Testis (tissue), 5 donors: ENCODE measurements at places on chromosomes 2 and 18.

DNA sequence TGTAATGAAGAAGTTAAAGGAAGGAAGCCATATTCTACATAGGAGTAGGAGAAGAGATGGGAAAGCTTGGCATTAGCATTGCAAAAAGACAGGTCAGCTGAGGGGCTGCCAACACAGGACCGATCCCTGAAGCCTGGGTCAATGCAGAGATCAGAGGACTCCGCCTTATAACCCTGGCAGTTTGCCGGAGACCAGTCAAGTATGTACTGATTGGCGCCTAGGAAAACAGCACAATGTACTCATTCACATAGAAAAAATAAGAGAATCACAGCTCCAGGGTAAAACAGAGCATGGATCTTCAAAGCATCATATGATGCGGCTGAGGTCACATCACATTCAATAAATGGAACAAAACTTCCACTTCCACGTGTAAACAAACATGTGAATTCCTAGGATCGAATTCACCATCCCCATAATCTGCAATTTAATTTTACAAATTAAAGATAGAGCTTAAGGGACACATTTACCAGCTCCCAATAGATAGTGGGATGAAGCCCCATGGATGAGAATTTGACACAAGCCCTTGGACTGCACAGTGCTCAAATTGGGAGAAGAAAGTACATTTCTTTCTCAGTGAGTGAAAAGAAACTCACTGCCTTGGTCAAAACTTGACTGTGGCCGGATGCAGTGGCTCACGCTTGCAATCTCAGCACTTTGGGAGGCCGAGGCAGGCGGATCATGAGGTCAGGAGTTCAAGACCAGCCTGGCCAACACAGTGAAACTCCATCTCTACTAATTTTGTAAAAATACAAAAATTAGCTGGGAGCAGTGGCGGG lies 135.0 kb upstream of the KLHL14 start:
- no peaks in the 10 kb centered on the region for H3K36me3 ChIP-seq
- no peaks in the 10 kb centered on the region for H3K4me1 ChIP-seq
- H3K27ac ChIP-seq, result no peak overlapping the region
- DNase-seq, result no peak

- no peak overlapping the region for H3K4me3 ChIP-seq
- no peaks in the 10 kb centered on the region for H3K27me3 ChIP-seq
- no peaks in the 10 kb centered on the region for H3K36me3 ChIP-seq
- no peak overlapping the region for H3K27ac ChIP-seq
- no peaks in the 10 kb centered on the region for H3K4me1 ChIP-seq
These were observed 357.2 kb downstream of the SATB2 start for GRCh38 chr2:199100326-199101110.

GRCh38 chr2:85369500-85369899 lies 14.9 kb downstream of the ELMOD3 start:
- H3K4me3 ChIP-seq, result no peak overlapping the region
- H3K4me1 ChIP-seq, result no peaks in the 10 kb centered on the region
- no peaks in the 10 kb centered on the region for H3K36me3 ChIP-seq
- no peak overlapping the region for H3K27ac ChIP-seq
- no peaks in the 10 kb centered on the region for H3K27me3 ChIP-seq

DNA sequence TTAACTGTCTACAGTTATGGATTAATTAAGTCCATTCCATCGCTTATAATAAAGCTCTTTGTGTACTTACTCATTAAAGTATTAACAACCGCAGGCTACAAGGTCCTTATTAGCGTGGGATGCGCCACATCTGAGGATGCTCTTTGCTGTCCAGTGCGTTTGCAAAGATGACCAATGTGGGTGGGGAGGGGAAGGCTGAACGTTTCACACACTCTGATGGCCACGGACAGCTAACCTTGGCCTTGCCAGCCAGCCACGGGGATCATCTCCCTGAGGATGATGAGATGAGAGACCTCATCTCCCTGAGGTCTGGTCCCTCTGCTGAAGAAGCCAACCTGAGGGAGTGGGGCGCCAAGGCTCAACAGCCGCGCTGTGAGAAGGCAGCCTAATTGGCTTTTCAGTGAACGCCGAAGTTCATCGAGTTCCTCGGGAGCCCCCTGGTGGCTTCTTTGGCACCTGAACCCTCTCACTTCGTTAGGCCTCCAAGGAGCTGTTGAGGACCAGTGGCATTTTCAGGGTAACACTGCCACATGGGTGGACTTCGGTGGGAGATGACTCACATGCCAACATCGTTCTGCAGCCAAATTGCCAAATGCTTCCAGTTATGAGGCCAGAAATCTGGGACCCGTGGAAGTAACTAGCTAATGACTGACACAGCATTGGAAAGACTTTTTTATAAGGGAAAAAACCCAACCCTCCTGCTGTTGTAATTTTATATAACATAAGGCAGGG lies 69.3 kb upstream of the SEC11C start:
- no peaks in the 10 kb centered on the region for H3K27me3 ChIP-seq
- no peak overlapping the region for H3K27ac ChIP-seq
- peak; percentile 92 for DNase-seq
- no peaks in the 10 kb centered on the region for H3K36me3 ChIP-seq
- H3K4me1 ChIP-seq, result no peaks in the 10 kb centered on the region

- DNase-seq, result no peak
- no peaks in the 10 kb centered on the region for H3K36me3 ChIP-seq
- H3K4me1 ChIP-seq, result peaks cover 5% of the 10 kb centered on the region
- H3K27me3 ChIP-seq, result no peaks in the 10 kb centered on the region
- H3K27ac ChIP-seq, result no peak overlapping the region
- H3K4me3 ChIP-seq, result no peak overlapping the region
These were observed 48.7 kb downstream of the PRELID3A start for GRCh38 chr18:12456441-12456840.

GRCh38 chr18:59536166-59536565 lies 161.1 kb downstream of the CCBE1 start:
- H3K36me3 ChIP-seq, result no peaks in the 10 kb centered on the region
- no peaks in the 10 kb centered on the region for H3K27me3 ChIP-seq
- no peaks in the 10 kb centered on the region for H3K4me1 ChIP-seq
- H3K27ac ChIP-seq, result no peak overlapping the region
- DNase-seq, result no peak
- no peak overlapping the region for H3K4me3 ChIP-seq

GRCh38 chr2:153584244-153584643 lies 105.7 kb upstream of the RPRM start:
- H3K27ac ChIP-seq, result no peak overlapping the region
- no peaks in the 10 kb centered on the region for H3K27me3 ChIP-seq
- no peaks in the 10 kb centered on the region for H3K36me3 ChIP-seq

DNA sequence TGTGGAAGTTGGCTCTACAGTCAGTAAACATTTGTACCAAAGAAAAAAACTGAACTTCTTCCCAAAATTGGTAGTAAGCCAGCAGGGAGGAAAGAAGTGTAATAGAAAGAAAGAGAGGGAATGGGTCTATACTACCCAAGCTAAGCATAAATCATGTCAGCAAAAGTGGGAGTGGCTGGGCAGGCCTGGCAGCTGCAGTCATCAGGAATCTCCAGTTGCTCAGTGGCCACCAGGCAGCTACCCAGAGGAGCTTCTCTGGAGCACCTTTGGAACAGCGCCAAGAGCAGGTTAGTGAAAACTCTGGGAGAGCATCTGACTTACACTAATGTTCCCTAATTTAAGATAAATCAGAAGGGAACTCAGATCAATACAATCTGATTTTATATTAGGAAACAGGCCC lies 14.3 kb downstream of the FRZB start:
- no peaks in the 10 kb centered on the region for H3K36me3 ChIP-seq
- DNase-seq, result no peak
- H3K27me3 ChIP-seq, result no peaks in the 10 kb centered on the region
- H3K4me3 ChIP-seq, result no peak overlapping the region
- H3K4me1 ChIP-seq, result no peaks in the 10 kb centered on the region

GRCh38 chr2:85846411-85846810 lies 42.4 kb downstream of the ST3GAL5 start:
- no peaks in the 10 kb centered on the region for H3K36me3 ChIP-seq
- H3K27me3 ChIP-seq, result no peaks in the 10 kb centered on the region
- no peak for DNase-seq
- H3K4me1 ChIP-seq, result no peaks in the 10 kb centered on the region
- H3K4me3 ChIP-seq, result no peak overlapping the region

DNA sequence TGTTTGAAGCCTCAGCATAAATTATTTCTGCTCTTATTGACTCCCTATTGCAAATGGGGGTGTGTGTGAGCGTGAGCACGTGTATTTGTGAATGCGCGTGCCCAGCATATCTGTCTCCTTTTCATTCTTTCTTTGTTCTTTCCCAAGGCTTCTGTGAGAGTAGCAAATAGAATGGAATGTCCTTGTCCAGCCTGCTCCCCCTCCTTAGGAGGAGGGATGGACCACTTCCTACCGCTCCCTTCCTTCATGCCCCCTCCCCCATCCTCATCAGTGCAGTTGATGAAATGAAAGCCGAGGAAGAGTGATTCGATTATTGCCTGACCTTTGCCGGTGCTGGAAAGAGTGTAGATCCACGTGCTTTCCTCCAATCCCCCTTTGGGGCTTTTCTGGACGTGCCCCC lies 102.0 kb downstream of the CPO start:
- no peaks in the 10 kb centered on the region for H3K27me3 ChIP-seq
- H3K27ac ChIP-seq, result no peak overlapping the region
- DNase-seq, result no peak

GRCh38 chr2:193895226-193895625 lies 1700.5 kb upstream of the TMEFF2 start:
- H3K4me1 ChIP-seq, result no peaks in the 10 kb centered on the region
- no peak for DNase-seq
- H3K27ac ChIP-seq, result no peak overlapping the region
- H3K27me3 ChIP-seq, result no peaks in the 10 kb centered on the region
- no peaks in the 10 kb centered on the region for H3K36me3 ChIP-seq

DNA sequence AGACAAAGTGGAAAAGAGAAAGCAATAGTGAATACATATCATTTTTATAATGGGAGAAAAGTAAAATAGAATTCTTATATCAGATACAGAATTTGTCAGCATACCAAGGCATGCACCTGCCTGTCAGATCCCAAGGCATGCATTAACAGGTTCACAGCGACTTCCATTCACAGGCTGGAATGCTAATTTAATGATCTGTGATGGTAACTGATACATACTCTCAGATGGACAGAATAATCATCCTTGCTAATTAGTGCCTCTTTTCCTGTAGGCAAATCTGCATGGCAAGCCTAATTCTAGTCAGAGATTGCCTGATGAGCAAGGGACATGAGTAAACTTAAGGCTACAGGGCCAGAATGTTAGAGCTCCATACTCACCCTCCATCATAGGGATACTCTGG lies 76.1 kb downstream of the PRKRA start:
- no peak for DNase-seq
- H3K36me3 ChIP-seq, result no peaks in the 10 kb centered on the region
- H3K27me3 ChIP-seq, result no peaks in the 10 kb centered on the region
- H3K27ac ChIP-seq, result no peak overlapping the region

DNA sequence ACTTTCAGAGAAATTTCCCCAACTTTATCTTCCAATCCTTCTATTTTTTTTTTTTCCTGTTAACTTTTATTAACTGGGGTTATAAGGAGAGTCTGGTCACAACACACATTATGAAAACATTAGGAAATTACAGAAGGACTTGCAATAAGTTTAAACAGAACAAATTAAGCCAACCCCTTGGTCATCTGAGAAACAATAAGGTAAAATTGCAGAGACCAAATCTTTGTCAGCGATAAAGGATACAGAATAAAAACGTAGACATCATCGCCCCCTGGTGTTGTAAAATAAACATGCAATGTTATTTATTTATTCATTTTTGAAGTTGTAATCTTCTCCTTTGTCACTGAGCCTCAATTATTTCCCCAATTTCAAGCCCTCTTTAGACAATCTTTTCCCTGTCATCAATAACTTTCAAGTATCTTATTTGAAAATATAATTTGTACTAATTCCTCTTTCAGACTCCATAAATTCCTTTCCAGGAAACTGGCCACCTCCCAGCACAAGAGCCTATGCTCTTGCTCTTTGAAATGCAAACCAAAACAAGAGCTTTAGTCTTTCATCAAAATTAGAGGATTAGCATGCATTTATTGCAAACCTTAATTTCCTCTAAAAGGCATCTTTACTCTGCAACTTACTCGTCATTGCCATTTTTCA lies 19.5 kb downstream of the G6PC2 start:
- no peak overlapping the region for H3K4me3 ChIP-seq
- H3K27me3 ChIP-seq, result no peaks in the 10 kb centered on the region
- no peak overlapping the region for H3K27ac ChIP-seq

- peak overlapping the region; percentile 88 for H3K27ac ChIP-seq
- H3K4me3 ChIP-seq, result no peak overlapping the region
- no peak for DNase-seq
- no peaks in the 10 kb centered on the region for H3K36me3 ChIP-seq
- peaks cover 27% of the 10 kb centered on the region for H3K4me1 ChIP-seq
These were observed 1.7 kb upstream of the PDCD1 start for GRCh38 chr2:241860184-241861078.

DNA sequence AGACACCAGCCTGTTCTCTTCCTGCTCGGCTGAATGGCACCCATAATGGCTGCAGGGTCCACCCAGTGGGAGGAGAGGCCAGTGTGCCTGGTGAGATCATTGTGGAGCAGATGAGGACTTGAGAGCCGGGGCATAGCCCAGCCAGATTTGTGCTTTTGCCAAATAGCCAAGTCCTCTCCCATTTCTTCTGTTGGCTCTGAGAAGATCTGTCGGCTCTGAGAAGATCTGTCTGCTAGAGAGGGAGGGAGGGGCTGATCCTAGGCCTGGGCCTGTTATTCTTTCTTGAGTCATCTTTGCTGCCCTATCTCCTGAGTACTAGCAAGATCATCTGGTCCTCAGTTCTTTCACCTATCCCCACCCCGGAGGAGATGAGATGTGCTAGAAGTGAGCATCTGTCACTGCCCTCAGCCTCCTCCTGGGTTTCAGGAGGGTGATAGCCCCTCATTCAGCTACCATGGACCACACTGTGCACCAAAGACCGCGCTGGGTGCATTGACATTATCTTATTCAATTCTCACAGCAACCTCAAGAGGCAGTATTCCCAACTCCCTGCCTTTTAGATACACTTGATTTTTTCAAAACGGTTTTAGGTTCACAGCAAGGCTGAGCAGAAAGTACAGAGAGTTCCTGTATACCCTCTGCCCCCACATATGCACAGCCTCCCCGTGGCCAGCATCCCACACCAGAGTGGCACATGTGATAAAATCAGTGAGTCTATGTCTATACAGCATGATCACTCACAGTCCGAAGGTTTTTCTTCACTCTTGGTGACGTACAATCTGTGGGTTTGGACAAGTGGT lies 98.6 kb downstream of the CAPN13 start:
- H3K4me3 ChIP-seq, result no peak overlapping the region
- DNase-seq, result no peak
- no peaks in the 10 kb centered on the region for H3K4me1 ChIP-seq
- H3K36me3 ChIP-seq, result no peaks in the 10 kb centered on the region
- no peaks in the 10 kb centered on the region for H3K27me3 ChIP-seq

DNA sequence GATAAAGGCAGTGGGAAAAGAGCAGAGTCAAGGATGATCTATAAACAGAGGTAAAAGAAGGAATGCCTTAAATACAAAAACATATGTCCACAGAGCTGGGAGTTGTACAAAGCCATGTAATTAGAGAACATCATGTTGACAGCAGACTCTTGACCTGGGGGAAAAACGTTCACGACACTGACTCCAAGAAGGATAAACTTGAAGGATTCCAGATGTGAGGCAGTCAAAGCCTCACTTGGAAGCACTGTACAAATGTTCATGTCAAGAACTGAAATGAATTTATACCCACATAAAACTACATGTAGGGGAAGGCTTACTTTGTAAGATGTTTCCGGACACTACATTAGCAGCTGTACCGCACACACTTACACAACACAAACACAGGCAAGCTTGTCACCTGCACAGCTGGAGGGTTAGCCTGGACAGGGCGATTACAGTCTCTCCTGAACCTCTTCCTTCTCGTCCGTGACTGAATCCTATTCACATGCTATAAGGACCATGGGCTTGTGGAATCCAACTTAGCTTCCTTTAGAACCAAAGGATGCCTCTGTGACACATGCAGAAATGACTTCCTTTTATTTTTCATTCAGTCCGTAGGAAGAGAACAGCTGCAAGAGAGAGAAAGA lies 88.6 kb downstream of the SH3YL1 start:
- no peaks in the 10 kb centered on the region for H3K36me3 ChIP-seq
- no peak overlapping the region for H3K4me3 ChIP-seq
- DNase-seq, result no peak
- H3K27me3 ChIP-seq, result no peaks in the 10 kb centered on the region
